ENCODE measurements at places on chromosomes 5 and 9. TPM values are rescaled to one million over a fixed set of nuclear protein-coding genes. Genes with fewer than 3 reads are reported as not detected.

DNA sequence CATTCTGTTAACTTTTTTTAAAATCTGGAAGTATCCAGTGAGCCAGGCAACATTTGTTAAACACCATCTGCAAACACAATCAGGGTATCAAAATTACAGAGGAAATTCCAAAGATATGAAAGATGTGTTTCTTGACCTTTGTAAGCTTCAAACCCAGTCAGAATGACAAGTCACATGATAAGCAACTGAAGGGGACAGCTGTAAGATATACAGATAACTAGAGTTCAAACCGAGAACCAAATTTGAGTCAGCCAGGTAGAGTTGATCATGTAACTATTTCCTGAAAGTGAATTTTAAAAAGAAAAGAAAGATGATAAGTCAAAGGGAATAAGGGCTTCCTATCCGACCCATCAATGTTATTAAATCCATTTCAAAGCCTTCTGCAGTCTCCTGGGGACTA lies 196.2 kb downstream of the DEPDC1B start:
- H3K27me3 ChIP-seq = no peaks in the 10 kb centered on the region
- DNase-seq = no peak
- no peak overlapping the region for H3K4me3 ChIP-seq
- H3K4me1 ChIP-seq = no peaks in the 10 kb centered on the region

- DNase-seq = no peak
- no peaks in the 10 kb centered on the region for H3K27me3 ChIP-seq
- no peaks in the 10 kb centered on the region for H3K4me1 ChIP-seq
- no peak overlapping the region for H3K4me3 ChIP-seq
- no peak overlapping the region for H3K27ac ChIP-seq
These were observed 79.4 kb upstream of the DIRAS2 start for GRCh38 chr9:90722071-90722470.

DNA sequence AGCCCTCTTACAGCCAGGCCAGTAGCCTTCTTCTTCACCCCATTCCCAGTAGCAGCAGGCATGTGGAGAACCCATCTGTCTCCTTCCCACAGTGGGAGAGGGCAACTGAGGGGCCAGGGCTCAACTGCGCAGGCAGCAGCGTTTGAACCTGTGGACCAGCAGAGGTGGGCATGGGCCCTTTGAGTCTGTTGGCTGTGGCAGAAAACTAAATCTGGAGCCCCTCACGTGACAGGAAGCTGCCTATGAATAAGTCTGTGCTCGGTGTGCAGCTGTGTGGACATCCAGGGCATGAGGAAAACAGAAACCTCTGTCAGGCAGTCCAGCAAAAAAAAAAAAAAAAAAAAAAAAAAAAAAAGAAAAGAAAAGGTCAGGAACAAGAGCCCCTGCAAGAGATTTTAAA lies 189.2 kb upstream of the NR3C1 start:
- H3K4me3 ChIP-seq = no peak overlapping the region
- H3K36me3 ChIP-seq = no peaks in the 10 kb centered on the region
- peaks cover 4% of the 10 kb centered on the region for H3K4me1 ChIP-seq
- no peak overlapping the region for H3K27ac ChIP-seq
- H3K27me3 ChIP-seq = no peaks in the 10 kb centered on the region

DNA sequence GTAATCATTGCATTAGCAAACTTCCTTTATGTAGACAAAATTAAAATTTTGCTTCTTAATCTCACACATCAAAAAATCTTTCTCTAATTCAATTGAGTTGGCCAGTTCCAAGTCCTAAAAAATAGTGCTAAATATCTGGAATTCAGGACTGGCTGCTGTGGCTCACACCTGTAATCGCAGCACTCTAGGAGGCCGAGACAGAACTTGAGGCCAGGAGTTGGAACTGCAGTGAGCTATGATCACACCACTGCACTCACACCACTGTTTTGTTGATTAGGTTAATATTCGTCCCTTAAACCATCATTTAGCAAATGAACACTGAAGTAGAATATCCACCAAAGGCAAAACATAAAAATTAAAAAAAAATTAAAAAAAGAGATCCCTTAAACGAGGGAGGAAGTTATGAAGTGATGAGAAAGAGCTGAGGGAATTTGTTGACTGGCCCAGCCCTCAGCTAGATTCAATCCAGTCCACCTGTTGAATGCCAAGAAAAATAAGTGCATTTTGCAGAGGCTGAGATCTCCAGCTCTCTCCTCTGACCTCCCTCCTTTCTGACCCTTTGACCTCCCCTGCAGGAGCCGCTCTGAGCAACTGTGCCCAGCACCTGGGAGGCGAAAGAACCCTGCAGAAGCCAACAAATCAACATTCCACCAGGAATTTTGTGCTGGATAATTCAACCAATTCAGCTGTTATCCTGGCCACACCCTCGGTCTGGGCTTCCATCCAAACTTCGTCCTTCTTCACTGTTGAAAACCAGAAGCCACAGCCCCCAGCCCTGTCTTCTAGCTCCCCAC lies 96.8 kb downstream of the OR2K2 start:
- DNase-seq = no peak
- no peak overlapping the region for H3K27ac ChIP-seq
- H3K4me3 ChIP-seq = no peak overlapping the region
- H3K27me3 ChIP-seq = no peaks in the 10 kb centered on the region
- no peaks in the 10 kb centered on the region for H3K4me1 ChIP-seq

DNA sequence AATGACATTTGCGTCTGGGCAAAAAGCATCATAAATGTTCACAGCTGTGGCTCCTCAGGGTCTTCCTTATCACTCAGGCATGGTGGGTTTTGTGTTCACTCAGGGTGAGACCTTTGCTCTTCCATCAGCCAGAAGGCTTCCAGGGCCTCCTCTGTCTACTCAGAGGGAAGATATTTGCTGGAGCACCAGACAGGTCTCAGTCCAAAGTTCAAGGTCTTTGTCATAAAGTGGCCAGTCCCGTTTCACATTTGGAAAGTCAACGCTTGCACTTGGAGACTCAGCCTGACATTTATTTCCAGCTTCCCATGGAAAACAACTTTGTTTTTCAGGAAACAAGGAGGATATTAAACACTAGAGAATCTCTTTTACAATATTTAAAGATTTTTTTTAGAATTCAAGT lies 12.2 kb upstream of the CARTPT start:
- H3K4me1 ChIP-seq = no peaks in the 10 kb centered on the region
- no peaks in the 10 kb centered on the region for H3K27me3 ChIP-seq
- no peak overlapping the region for H3K4me3 ChIP-seq
- H3K36me3 ChIP-seq = no peaks in the 10 kb centered on the region
- H3K27ac ChIP-seq = no peak overlapping the region
- DNase-seq = no peak

- peak overlapping the region; percentile 95 for H3K4me3 ChIP-seq
- no peak for DNase-seq
- H3K4me1 ChIP-seq = peaks cover 13% of the 10 kb centered on the region
- H3K27me3 ChIP-seq = no peaks in the 10 kb centered on the region
- peak overlapping the region; percentile 73 for H3K27ac ChIP-seq
- H3K36me3 ChIP-seq = peaks cover 21% of the 10 kb centered on the region
These were observed 1.4 kb downstream of the FAM193B start for GRCh38 chr5:177552839-177553455.

DNA sequence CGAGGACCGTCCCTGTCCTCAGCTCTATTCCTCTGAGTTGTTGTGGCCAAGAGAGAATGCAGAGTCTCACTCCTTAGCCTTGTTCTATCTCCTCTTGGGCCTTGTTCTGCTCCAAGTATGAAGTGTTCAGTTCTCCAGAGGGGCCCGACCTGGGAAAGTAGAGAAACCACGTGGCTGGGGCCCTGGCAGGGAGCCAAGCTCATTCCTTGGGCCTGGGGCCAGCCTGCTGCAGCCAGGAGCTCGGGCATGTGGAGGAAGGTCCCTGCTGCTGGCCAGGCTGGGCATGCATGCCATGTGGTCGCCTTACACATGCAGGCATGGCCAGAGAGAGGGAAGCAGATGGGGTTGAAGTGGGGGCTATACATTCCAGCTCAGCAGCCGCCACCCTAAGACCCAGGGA lies 60.7 kb downstream of the COL27A1 start:
- no peak overlapping the region for H3K4me3 ChIP-seq
- no peak overlapping the region for H3K27ac ChIP-seq
- H3K36me3 ChIP-seq = peaks cover 2% of the 10 kb centered on the region
- peaks cover 4% of the 10 kb centered on the region for H3K4me1 ChIP-seq

DNA sequence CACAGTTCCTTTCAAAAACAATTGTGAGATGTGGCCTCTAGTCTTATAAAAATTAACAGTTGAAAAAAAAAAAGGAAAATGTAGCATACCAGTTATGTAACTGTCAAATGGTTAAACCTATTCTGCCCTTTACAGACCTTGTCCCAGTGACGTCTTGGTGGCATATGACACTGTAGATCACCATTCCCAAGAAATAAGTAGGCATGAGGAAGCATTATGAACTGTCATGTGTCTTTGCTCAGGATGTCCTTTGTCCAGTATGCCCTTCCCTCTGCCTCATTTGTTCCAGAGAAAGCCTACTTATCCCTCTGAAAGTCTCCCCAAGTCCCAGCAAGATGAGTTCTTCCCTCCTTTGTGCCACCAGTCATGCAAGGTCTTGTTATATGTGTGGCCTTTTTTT lies 63.2 kb downstream of the PAM start:
- peaks cover 4% of the 10 kb centered on the region for H3K4me1 ChIP-seq
- no peak for DNase-seq
- H3K4me3 ChIP-seq = no peak overlapping the region
- H3K27ac ChIP-seq = no peak overlapping the region
- no peaks in the 10 kb centered on the region for H3K36me3 ChIP-seq

- H3K27me3 ChIP-seq = no peaks in the 10 kb centered on the region
- H3K27ac ChIP-seq = no peak overlapping the region
- H3K4me1 ChIP-seq = no peaks in the 10 kb centered on the region
- H3K4me3 ChIP-seq = no peak overlapping the region
- DNase-seq = no peak
These were observed 181.7 kb upstream of the S1PR3 start for GRCh38 chr9:88809355-88810161.

- H3K27ac ChIP-seq = no peak overlapping the region
- H3K4me3 ChIP-seq = no peak overlapping the region
- no peaks in the 10 kb centered on the region for H3K27me3 ChIP-seq
- DNase-seq = no peak
- H3K36me3 ChIP-seq = no peaks in the 10 kb centered on the region
- no peaks in the 10 kb centered on the region for H3K4me1 ChIP-seq
These were observed 129.2 kb downstream of the LIFR start for GRCh38 chr5:38426986-38427950.

DNA sequence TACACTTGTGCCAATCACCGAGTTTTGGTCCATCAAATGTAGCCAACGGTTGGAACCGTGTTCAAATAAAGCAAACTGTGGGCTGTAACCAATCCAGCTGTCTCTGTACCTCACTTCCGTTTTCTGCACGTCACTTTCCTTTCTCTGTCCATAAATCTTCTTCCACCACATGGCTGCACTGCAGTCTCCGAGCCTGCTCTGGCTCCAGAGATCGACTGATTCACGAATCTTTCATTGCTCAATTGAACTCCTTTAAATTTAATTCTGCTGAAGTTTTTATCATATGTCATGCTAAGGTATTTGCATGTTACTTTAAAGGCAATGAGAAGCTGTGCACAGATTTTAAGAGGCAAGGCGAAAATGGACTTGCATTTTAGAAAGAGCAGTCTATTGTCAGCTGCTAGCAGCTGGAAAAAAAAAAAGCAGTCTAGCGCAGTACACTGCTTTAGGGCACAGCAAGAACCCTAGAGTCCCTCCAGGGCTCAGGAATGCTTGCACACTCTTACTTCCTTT lies 13.2 kb downstream of the TTC39B start:
- H3K27ac ChIP-seq = peak overlapping the region; percentile 90
- H3K27me3 ChIP-seq = no peaks in the 10 kb centered on the region
- no peak for DNase-seq

GRCh38 chr9:21434202-21435014 lies 5.8 kb upstream of the IFNA1 start:
- H3K27ac ChIP-seq = no peak overlapping the region
- peaks cover 4% of the 10 kb centered on the region for H3K27me3 ChIP-seq
- H3K4me1 ChIP-seq = no peaks in the 10 kb centered on the region
- DNase-seq = no peak
- H3K36me3 ChIP-seq = no peaks in the 10 kb centered on the region

GRCh38 chr5:108681079-108681921 lies 66.4 kb upstream of the FER start:
- H3K4me1 ChIP-seq = no peaks in the 10 kb centered on the region
- H3K4me3 ChIP-seq = peak overlapping the region; percentile 16
- H3K27ac ChIP-seq = peak overlapping the region; percentile 55
- no peaks in the 10 kb centered on the region for H3K36me3 ChIP-seq
- no peaks in the 10 kb centered on the region for H3K27me3 ChIP-seq

DNA sequence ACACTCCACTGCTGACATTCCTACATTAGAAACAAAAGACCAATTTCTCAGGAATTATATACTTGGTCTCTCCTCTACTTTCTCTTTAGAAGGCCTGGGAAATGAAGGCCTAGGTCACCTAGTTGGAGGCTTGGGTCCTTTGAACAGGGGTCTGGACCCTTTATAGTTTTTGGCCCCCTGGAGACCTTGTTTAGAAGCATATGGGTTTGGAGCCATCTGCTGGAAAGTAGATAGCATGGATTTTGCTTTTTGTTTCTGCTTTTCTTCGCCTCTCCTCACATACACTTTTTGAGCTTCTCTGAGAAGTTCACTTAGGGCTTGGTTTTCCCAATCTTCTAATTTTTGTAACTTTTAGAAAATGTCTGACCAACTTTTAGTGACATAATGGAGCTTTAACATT lies 67.1 kb upstream of the CDK20 start:
- no peak overlapping the region for H3K4me3 ChIP-seq
- H3K4me1 ChIP-seq = no peaks in the 10 kb centered on the region
- no peaks in the 10 kb centered on the region for H3K36me3 ChIP-seq
- no peaks in the 10 kb centered on the region for H3K27me3 ChIP-seq
- DNase-seq = no peak

GRCh38 chr9:77305622-77306400 lies 128.5 kb downstream of the VPS13A start:
- no peaks in the 10 kb centered on the region for H3K4me1 ChIP-seq
- peaks cover 8% of the 10 kb centered on the region for H3K36me3 ChIP-seq
- DNase-seq = no peak
- no peak overlapping the region for H3K4me3 ChIP-seq
- no peaks in the 10 kb centered on the region for H3K27me3 ChIP-seq

DNA sequence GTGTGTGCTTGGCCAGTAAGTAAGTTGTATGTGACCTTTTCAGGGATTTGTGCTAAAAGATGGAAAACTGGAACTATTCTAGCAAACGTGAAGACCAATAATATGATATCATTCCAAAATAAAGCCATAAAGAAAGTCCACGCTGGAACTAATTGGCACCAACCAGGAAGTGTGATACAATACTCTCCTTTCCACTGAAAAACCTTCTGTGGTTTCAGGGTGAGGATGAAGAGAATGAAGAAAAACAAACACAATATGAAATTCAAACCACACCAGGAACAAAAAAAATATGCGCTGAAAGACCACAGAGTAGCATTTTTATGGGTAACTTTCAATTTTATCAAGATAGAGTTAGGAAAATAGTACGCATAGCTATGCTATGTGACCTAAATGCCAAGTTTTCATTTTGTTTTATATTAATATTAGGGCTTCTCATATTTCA lies 105.8 kb downstream of the EFNA5 start:
- H3K4me1 ChIP-seq = no peaks in the 10 kb centered on the region
- H3K36me3 ChIP-seq = no peaks in the 10 kb centered on the region
- no peak for DNase-seq
- no peak overlapping the region for H3K4me3 ChIP-seq

The CORO2A gene
- total RNA-seq = 20.0 TPM

The SLU7 gene
- 49.2 TPM for total RNA-seq

The RELL2 gene
- 6.1 TPM for total RNA-seq

The ENC1 gene
- 15.0 TPM for total RNA-seq

The RPS23 gene
- total RNA-seq = 1,379 TPM

The SLC36A3 gene
- total RNA-seq = not detected

The ADAMTS12 gene
- total RNA-seq = 11.2 TPM

The C9orf43 gene
- total RNA-seq = not detected

All from upper lobe of right lung (tissue), 1 donor.